ENCODE measurements at places on chromosomes 2 and 18. TPM values are rescaled to one million over a fixed set of nuclear protein-coding genes. Genes with fewer than 3 reads are reported as not detected.

- peak; percentile 91 for DNase-seq
These were observed 471.9 kb upstream of the TNP1 start for GRCh38 chr2:217331523-217332416.

GRCh38 chr18:35122586-35123224 lies 81.5 kb downstream of the MAPRE2 start:
- no peak for DNase-seq

DNA sequence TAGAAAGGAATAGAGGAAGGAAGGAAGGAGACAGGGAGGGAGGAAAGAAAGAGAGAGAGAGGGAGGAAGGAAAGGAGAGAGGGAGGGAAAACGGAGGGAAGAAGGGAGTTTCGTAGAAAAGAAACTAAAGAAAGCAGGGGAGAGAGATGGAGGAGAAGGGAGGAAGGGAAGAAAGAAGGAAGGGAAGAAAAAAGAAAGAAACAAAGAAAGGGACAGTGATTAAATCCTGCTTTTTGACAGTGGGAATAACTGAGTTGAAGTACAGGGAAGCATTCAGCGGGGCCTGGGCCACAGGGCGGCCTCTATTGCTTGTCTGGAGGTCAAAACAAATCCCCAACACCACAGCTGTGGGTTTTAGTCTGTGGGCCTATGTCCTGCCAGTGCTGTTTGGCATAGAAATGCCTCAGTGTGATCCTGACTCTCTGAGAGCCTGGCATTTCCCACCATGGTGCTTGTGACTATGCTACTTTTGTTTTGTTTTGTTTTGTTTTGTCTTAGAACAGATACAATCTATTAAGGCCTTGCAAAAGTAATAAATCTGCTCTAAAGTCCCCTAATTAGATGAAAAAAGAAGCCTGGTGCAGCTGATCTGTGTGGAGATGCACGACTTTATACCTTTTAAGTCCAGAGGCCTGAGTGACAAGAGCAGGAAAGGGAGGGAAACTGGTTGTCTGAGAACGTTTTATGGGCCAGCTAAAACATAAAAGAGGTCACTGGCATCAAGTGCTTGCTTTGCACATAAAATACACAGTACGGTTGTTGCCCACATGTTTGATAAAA lies 40.0 kb downstream of the IL1RL2 start:
- DNase-seq: peak; percentile 49

DNA sequence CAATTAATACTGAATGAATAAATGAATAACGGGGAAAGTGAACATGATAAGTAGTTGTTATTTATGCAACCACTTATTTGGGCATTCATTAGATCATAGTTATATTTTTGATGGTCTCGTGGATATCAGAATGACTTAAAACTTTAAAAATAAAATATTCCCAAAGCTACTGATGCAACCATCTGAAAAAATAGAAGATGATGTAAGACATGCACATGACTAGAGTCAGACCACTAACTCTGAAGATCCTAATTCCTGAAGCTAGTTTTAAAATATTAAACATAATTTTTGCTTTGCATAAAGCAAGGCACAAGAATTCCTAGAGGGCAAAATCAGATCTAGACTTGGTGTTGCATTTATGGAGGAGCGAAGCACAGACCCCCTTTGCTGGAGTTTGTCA lies 616.1 kb downstream of the IRS1 start:
- DNase-seq: no peak

GRCh38 chr2:181485638-181485946 lies 28.4 kb downstream of the ITGA4 start:
- no peak for DNase-seq

DNA sequence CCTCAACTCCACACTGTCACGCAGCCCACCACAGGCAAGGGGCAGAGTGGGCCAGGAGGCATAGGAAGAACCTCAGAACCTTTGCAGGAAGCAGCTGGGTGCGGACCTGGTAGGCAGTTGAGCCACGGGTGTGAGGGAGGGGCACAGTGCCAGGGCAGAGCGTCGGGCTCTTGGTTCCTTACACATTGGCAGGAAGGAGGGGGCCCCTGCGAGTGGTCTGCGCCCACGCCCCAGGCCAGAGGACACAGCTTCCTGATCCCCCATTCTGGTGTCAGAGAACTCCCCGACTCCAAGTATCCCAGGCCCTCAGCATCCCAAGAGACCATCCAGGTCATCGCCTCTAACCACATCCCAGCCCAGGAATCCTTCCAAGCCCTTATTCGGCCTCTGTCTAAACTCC lies 61.5 kb downstream of the TNS1 start:
- no peak for DNase-seq

GRCh38 chr2:224723586-224724217 lies 7.5 kb upstream of the CCDC195 start:
- no peak for DNase-seq

GRCh38 chr2:73601780-73602179 lies 40.4 kb downstream of the NAT8 start:
- DNase-seq: no peak

DNA sequence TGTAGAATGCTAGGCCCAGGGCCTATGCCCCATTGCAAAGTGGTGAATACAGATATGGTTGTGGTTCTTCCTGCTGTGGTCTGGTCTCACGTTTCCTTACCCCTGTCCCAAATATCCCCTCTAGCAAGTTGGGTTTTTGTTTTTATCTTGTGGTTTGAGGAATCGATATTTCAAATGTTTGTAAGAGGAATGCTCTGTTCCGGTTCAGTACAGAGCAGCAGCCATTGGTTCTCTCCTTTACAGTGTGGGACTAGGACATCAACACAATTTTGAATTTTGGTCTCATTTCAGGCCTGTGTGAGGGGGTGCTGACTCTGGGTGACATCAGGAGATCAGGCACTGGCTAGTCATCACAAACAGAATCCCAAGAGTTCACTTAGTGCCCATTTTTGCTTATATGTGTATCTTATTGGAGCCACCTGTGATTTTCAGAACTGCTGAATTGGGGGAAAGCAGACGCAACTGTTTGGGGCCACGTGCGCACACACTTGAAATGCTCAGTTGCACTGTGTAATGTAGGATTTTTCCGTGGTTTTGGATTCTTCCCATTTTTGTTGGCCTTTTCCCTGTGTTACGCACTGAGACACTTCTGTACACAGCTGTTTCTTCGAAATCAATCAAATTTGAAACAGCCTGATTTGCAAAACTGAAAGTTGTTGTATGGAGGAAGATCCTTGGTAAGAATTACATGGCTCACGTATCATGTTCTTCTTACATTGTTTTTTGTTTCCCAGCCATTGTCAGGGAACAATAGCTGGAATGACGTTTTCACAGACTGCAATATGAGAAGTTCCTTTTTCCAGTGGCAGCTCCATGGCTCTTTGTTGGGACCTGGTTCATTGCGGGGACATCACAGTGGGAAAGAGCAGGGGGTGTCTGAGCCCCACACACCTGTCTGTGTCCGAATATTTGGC lies 8.6 kb downstream of the SH3BP4 start:
- peak; percentile 52 for DNase-seq

GRCh38 chr2:173959358-173959884 lies 5.8 kb downstream of the SP3 start:
- DNase-seq: no peak

DNA sequence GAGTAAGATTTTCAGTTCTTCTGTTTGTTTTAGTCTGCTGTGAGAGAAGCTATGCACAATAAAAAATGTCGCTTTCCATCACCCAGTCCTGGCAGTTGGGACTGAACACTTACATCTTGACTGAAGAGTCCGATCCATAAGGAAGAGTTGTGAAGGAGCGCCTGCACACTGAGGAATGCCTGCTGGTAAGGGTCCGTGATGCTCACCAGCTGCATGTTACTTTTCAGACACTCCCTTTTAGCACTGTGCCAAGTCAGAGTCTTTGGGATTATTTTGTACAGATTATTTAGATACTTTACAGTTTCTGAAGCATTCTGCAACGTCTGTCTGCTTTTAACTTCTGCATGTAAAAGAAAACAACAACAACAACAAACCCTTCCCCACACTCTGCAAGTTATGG lies 42.6 kb upstream of the CD302 start:
- DNase-seq: no peak

GRCh38 chr2:18585526-18585925 lies 3.8 kb downstream of the NT5C1B start:
- no peak for DNase-seq

DNA sequence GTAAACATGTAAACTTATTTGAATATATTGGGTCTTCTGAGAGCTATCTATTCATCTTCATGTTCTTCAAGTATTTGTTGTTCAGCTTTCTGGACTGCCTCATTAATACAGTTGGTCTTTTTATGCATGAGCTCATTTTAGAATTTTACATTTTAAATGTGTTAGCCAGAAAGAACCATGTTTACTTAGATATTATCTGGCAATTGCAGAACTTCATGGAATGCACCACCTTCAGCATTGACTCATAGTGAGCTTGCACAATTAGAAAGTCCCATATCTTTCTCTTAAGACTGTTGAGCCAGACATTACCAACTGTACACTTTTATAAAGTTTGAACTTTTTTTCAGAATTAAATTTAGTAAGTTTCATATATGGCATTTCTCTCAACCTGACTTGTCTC lies 536.7 kb downstream of the RIT2 start:
- DNase-seq: no peak

- DNase-seq: peak; percentile 41
These were observed 145.4 kb upstream of the RIOK3 start for GRCh38 chr18:23307567-23308295.

GRCh38 chr2:47211497-47212011 lies 56.4 kb upstream of the STPG4 start:
- DNase-seq: no peak

GRCh38 chr2:149018981-149019380 lies 19.5 kb upstream of the LYPD6B start:
- no peak for DNase-seq

GRCh38 chr18:78853341-78853740 lies 126.3 kb upstream of the SALL3 start:
- DNase-seq: no peak

DNA sequence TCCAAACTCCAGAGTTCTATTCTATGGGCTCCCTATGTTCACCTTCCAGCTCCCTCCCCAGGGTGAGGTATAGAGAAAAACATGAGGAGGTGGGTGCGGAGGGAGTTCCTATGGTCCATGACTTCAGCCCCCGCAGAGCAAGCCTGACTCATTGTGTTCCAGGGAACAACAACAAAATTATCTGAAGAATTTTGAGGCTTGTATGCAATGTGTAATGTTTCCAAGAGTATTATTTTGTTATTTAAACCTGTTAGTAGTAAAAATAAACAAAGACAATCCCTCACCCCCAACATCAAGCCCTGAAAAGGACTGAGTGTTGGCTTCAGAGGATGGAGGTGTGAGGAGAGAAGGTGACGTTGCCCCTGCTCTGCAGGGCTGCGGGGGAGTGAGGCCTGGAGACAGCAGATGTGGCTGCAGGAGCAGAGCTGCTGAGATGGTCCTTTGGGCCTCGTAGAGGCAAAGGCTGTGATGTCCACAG lies 29.0 kb downstream of the LAMA3 start:
- DNase-seq: peak; percentile 91

DNA sequence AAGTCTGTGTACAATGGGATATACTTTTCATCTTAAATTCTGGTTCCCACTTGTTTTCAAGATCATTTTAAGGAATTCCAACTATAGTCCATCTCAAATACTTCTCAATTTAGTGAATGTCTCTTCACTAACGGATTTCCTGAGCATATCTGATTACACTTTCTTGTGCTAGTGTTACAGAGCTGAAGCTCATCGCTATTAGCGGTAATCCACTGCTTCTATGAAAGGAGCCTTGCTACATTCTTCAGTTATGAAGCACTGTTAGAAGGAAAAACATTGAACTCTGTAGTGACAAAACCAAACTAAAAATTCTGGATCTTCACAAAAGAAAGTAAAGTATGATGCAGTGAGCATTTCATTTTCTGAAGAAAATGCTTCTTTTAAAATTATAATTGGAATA lies 72.0 kb downstream of the AGPS start:
- DNase-seq: no peak

GRCh38 chr2:100813527-100813926 lies 6.4 kb upstream of the NPAS2 start:
- no peak for DNase-seq

DNA sequence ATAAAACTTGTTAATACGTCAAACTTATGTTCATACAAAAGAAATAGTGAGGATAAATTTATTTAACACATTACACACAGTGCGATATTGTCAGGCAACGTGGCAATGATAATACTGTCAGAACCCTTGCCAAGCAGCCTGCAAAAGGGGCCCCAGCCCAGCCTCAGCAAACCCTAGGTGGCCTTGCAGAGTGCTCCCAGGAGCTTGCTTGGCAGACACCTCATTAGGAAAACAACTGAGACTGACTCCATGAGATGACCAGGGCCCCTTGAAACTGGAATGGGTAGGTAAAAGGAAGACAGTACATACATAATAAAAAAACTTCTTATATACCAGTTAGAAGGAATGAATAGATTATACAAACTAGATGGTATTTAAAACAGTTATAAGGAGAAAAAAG lies 136.6 kb upstream of the EPC2 start:
- no peak for DNase-seq

- DNase-seq: peak; percentile 59
These were observed 13.6 kb downstream of the TWSG1 start for GRCh38 chr18:9348079-9348671.

- no peak for DNase-seq
These were observed 140.3 kb upstream of the SLC1A4 start for GRCh38 chr2:64848945-64849344.

Gene ASXL3
- total RNA-seq: not detected

Gene TFPI
- total RNA-seq: 82.1 TPM

Gene ANKRD62
- not detected for total RNA-seq

Gene SLC4A5
- not detected for total RNA-seq

Gene ANKRD30B
- total RNA-seq: not detected

Gene TNFRSF11A
- not detected for total RNA-seq

Gene TXNDC2
- total RNA-seq: not detected

Gene CACNB4
- not detected for total RNA-seq
